Right atrium auricular region (tissue), 2 donors: ENCODE measurements at places on chromosomes 12 and 14. TPM values are rescaled to one million over a fixed set of nuclear protein-coding genes. Genes with fewer than 3 reads are reported as not detected.

GRCh38 chr14:71716041-71716772 is 216.0 kb upstream of the RGS6 start:
- no peak for DNase-seq

DNA sequence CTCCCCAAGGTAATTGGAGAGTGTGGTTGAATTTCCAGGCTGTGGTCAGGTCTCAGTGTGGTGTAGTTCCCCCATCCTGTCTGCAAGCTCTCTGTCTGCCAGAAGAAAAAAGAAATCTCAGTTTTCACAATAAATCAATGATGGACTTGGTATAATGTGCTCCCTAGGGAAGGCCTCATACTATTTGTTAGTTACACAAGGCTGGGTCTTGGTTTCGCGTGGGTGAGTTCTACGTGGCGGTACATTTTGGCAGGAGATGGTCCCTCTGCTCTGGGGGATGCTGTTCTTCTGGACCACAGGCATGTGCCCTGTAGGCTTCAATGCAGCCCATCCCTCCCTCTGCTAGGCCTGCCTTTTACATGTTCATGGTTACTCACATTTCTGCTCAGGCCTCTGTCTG is 206.4 kb upstream of the PELI2 start:
- DNase-seq, result no peak

- DNase-seq, result no peak
These were observed 210.1 kb downstream of the TMEM132D start for GRCh38 chr12:129693731-129694130.

DNA sequence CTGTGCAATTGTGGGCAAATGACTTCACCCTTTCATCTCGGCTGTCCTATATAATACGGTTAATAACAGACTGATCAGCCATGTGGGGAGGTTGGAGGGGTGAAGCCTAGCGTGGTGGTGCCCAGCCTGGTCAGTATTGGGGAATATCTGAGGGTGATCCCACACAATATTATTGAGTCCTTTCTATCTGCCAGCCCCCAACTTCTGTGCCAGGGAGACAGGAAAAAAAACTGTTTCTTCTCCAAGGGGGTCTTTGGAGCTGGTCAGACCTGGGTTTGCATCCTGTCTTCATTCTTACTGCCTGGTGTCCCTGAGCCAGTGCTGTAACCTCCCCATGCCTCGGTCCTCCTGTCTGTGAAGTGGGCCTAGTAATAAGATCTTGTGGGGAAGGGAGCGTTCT is 6.5 kb downstream of the CYP46A1 start:
- no peak for DNase-seq

DNA sequence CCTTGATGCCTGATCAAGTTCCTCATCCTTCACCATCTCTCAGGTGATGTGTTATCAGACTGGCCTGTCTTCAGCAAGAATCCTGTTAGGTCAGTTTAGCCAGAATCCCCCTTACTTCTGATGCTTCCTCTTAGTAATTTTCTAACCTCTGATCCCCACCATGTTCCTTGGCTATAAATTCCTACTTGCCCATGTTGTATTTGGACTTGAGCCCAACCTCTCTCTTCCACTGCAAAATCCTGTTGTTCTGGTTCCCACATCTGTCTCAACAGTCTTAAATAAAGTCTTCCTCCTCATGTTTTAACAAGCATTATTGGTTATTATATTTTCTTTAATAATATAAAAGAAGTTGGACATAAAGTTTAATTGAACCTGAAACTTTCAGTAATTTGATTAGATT is 987.8 kb upstream of the USP15 start:
- no peak for DNase-seq

The TEP1 gene
- total RNA-seq, result 6.9 TPM

The DEGS2 gene
- not detected for total RNA-seq

The TTC9 gene
- 2.2 TPM for total RNA-seq

The INHBC gene
- total RNA-seq, result not detected
